ENCODE measurements at places on chromosomes 12 and 14.

DNA sequence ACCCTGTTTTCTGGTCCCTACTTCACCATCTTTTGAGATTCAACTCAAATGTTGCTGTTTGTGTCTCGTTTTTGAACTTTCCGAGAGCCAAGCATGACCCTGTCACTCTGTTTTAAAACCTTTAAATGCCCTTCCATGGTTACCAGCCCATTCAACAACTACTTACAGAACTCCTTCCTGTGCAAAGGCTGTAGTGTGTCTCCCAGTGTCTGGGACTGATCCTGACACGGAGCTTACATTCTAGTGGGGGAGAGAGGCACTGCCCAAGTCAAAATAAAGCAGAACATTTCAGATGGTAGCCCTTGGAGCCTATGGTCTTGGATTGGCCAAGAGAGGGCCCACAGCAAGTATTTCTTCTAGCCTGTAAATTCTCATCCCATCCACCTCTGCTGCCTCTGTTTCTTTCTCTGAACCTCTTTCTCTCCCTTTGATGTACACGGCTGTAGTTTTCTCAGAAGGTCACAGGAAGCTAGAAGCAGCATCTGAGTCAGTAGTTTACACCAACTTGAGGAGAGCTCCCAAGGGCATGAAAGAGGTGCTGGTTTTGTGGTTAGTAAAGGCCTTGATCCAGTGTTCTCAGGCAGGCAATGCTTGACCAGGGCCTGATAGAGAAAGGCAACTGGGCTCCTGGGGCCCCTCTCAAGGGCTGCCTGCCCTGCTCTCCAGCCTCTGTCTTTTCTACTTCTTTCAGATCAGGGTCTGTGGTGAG is 42.3 kb upstream of the SLC24A4 start:
- H3K27ac ChIP-seq = no peak overlapping the region
- no peaks in the 10 kb centered on the region for H3K27me3 ChIP-seq
- H3K4me1 ChIP-seq = peaks cover 3% of the 10 kb centered on the region
- no peak overlapping the region for H3K4me3 ChIP-seq

DNA sequence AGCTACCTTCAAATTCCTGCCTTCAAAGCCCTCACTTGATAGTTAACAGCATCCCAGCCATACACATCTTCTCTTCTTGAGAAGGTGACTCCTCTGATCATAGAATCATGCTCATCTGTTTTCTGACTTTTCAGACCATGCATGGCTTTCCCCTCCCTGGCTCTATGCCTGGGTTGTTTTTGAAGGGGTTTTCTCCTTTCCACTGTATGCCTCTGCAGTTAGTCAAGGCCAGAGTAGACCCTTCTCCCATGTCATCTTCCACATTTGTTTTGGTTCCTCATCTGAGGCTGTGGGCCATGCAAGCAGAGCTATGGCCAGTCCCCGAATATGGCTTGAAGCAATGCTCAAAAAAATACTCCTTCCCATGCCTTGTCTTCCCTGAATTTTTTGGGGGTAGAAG is 14.3 kb upstream of the MCRS1 start:
- peaks cover 7% of the 10 kb centered on the region for H3K36me3 ChIP-seq
- H3K4me3 ChIP-seq = no peak overlapping the region
- no peak overlapping the region for H3K27ac ChIP-seq
- DNase-seq = no peak

- no peaks in the 10 kb centered on the region for H3K4me1 ChIP-seq
- H3K27me3 ChIP-seq = no peaks in the 10 kb centered on the region
- no peak for DNase-seq
- H3K27ac ChIP-seq = no peak overlapping the region
- no peaks in the 10 kb centered on the region for H3K36me3 ChIP-seq
These were observed 45.5 kb downstream of the ATF7IP start for GRCh38 chr12:14410841-14411569.

DNA sequence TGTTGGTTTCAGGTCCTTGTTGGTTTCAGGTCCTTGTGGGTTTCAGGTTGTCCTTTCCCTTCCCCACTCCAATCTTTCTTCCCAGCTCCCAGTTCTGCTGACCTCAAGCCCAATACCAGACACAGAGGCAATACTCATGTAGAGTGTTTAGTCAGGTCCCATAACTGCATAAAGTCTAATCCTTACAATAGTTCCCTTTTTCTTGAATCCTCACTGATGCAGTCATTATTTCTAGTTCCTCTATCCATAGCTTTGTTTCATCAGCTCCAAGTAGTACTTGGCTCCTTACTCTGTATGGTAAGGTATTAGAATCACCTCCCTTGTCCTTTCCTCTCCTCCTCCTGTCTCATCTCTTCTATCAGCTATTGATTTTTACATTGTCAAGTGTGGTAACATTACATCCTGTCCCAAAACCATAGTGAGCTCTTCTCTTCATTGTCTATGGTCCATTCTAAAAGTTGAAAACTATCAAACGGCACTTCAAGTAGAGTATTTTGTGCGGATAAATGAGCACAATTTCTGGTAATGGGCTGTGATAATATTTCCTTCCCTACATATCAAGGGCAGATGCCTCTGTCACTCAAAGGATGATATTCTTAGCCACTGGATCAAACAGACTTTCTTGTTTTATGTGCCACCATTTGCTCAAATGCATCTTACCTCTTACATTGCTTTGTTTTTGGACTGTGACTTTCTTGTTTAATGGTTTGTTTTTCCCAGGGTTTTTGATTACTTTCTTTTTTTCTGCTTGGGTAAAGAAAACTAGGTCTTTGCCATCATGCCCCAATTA is 57.2 kb upstream of the JDP2 start:
- no peak overlapping the region for H3K4me3 ChIP-seq
- H3K27ac ChIP-seq = no peak overlapping the region
- no peak for DNase-seq
- no peaks in the 10 kb centered on the region for H3K4me1 ChIP-seq
- no peaks in the 10 kb centered on the region for H3K36me3 ChIP-seq

DNA sequence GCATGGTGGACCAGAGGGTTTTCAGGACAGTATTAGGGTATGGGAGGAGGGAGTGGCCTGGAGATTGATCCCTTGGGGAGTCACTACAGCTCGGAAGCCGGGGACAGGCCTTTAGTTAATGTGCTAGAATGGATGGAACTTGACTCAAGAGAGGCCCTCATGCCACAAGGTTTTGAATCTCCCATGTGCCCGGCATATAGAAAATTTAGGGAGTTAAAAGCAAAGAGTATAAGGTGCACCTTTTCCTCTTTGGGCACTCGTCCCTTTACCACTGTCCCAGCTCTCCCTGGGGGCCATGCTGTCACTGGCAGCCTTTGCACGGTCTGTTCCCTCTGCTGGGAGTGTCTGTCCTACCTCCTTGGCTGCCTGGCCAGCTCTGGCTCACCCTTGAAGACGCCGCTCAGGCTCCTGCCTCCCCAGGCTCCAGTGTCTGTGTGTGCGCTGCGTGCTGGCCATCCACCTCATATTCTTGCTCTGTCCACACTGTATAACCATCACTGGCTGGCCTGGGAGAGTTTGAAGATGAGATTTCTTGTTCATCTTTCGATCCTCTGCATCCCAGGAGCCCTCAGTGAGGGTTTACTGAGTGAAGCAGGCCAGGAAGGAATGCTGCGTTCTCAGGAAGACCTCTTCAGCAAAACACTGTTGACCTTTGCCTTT is 161.3 kb downstream of the ZFP36L1 start:
- H3K36me3 ChIP-seq = no peaks in the 10 kb centered on the region
- H3K27ac ChIP-seq = no peak overlapping the region
- H3K4me1 ChIP-seq = peaks cover 51% of the 10 kb centered on the region
- no peak overlapping the region for H3K4me3 ChIP-seq

DNA sequence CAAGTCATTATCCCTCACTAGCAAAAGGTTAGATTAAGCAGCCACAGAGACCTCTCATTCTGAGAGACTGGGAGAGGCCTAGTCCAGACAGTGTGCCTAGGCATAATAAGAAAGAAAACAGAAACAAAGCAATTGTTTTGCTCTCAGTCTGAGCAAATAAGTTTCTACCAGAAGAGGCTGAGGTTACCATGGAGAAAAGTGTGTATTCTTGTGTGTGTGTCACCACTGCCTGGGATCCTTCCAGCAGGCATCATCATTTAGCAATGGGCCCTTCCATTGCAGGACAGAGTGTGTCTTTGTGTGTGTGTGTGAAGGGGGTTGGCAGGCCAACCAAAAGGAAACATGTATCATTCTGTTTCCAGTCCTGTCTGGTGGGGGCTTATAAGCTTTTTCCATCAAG is 3.7 kb downstream of the EFS start:
- H3K4me1 ChIP-seq = no peaks in the 10 kb centered on the region
- no peak for DNase-seq

GRCh38 chr12:44034906-44035305 is 199.0 kb downstream of the TMEM117 start:
- DNase-seq = no peak
- no peak overlapping the region for H3K27ac ChIP-seq
- H3K36me3 ChIP-seq = no peaks in the 10 kb centered on the region
- no peaks in the 10 kb centered on the region for H3K27me3 ChIP-seq
- H3K4me1 ChIP-seq = no peaks in the 10 kb centered on the region
- H3K4me3 ChIP-seq = no peak overlapping the region

- H3K4me3 ChIP-seq = no peak overlapping the region
- no peaks in the 10 kb centered on the region for H3K36me3 ChIP-seq
- no peak for DNase-seq
- H3K4me1 ChIP-seq = no peaks in the 10 kb centered on the region
- H3K27me3 ChIP-seq = no peaks in the 10 kb centered on the region
These were observed 32.6 kb downstream of the SIX4 start for GRCh38 chr14:60691383-60692113.

DNA sequence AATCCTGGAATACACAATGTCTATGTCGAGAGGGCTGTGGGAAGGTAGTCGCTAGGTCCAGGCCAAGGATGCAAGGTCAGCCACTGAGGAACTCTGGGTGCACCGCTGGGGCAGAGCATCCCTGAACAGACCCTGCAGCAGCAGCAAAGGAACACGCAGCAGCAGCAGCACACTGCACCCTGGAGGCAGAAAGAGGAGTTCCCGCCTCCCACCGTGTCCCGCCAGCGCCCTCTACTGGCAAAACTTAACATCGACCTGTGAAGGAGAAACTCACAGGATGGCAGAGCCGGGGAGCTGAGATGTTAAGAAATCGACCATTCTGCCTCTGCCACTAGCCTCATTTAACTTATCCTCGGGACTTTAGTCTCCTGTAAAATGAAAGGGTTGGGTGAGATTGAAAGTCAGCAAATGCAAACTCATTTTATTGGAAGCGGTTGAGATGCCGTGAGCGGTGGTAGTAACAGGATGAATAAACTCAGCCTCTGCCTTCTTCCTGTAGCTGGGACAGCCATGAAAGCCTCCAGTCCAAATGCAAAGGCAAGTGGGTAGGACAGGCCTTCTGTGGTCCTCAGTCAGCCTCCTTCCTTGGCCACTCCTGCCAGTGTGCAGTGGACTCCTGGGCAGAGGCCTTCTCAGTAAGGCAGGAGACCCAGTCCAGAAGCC is 45.6 kb downstream of the STAB2 start:
- H3K27me3 ChIP-seq = no peaks in the 10 kb centered on the region
- H3K4me3 ChIP-seq = no peak overlapping the region
- no peaks in the 10 kb centered on the region for H3K4me1 ChIP-seq
- DNase-seq = peak; percentile 38

- H3K4me1 ChIP-seq = no peaks in the 10 kb centered on the region
- H3K27me3 ChIP-seq = no peaks in the 10 kb centered on the region
- H3K27ac ChIP-seq = no peak overlapping the region
These were observed 630.0 kb upstream of the LMO3 start for GRCh38 chr12:17235996-17236395.

- H3K4me3 ChIP-seq = peak within 1 kb of the TSS; percentile 50
- H3K27ac ChIP-seq = no peak within 1 kb of the TSS
- no peaks in the 10 kb centered on the region for H3K36me3 ChIP-seq
- H3K4me1 ChIP-seq = no peaks in the 10 kb centered on the region
These were observed at the start of gene NELL2 for GRCh38 chr12:44875954-44876543. NELL2 (minus strand) TSS chr12:44876315; CDS start chr12:44875869, 446 bp downstream.

DNA sequence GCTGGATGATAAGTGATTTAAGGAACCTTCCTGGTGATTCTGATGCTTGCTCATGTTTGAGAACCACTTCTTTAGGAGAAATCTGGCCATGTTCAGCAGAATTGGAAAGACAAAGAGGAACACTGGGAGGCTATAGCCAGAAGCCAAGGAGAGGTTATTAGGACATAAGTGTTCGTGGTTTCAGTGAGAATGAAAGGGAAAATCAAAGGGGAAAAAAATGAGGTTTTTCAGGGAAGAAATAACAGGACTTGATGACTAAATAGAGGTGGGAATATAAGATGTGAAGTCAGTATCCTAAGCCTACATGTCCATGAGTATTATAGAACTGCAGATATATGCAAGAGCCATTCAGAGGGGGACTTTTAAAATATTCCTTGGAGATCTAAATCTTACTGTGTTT is 95.6 kb downstream of the DAAM1 start:
- no peaks in the 10 kb centered on the region for H3K4me1 ChIP-seq
- H3K27me3 ChIP-seq = no peaks in the 10 kb centered on the region
- no peaks in the 10 kb centered on the region for H3K36me3 ChIP-seq
- no peak for DNase-seq
- H3K27ac ChIP-seq = no peak overlapping the region
- no peak overlapping the region for H3K4me3 ChIP-seq

- H3K27ac ChIP-seq = no peak overlapping the region
- H3K4me3 ChIP-seq = no peak overlapping the region
- DNase-seq = no peak
- H3K36me3 ChIP-seq = no peaks in the 10 kb centered on the region
- H3K27me3 ChIP-seq = no peaks in the 10 kb centered on the region
These were observed 19.0 kb upstream of the NUAK1 start for GRCh38 chr12:106157802-106158201.

DNA sequence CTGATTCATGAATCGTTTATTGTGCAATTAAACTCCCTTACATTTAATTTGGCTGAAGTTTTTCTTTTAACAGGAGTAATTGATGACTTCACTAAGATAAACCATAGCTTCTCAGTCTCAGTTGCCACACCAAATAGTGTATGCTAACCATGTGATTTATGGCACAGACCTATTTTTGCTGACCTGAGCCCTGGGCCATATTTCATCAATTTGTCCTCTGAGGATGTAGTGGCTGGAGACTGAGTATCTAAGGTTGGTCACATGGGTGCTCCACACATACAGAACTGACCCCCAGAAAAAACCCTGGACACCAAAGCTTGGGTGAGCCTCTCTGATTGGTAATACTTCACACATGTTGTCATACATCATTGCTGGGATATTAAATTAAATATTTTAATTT is 255.1 kb downstream of the NEDD1 start:
- no peak overlapping the region for H3K4me3 ChIP-seq
- H3K27ac ChIP-seq = no peak overlapping the region
- no peak for DNase-seq
- no peaks in the 10 kb centered on the region for H3K4me1 ChIP-seq

- no peak overlapping the region for H3K27ac ChIP-seq
- peaks cover 7% of the 10 kb centered on the region for H3K36me3 ChIP-seq
- DNase-seq = no peak
- H3K4me1 ChIP-seq = no peaks in the 10 kb centered on the region
These were observed 41.9 kb downstream of the HRK start for GRCh38 chr12:116839287-116839830.

GRCh38 chr14:22539831-22540230 is 49.2 kb downstream of the DAD1 start:
- H3K27me3 ChIP-seq = no peaks in the 10 kb centered on the region
- DNase-seq = no peak
- peak overlapping the region; percentile 81 for H3K27ac ChIP-seq
- peaks cover 97% of the 10 kb centered on the region for H3K36me3 ChIP-seq
- peaks cover 78% of the 10 kb centered on the region for H3K4me1 ChIP-seq

- no peaks in the 10 kb centered on the region for H3K27me3 ChIP-seq
- no peak overlapping the region for H3K27ac ChIP-seq
- no peak overlapping the region for H3K4me3 ChIP-seq
- H3K36me3 ChIP-seq = no peaks in the 10 kb centered on the region
- no peak for DNase-seq
These were observed 44.3 kb downstream of the SCN8A start for GRCh38 chr12:51635346-51635745.
